ENCODE measurements at places on chromosomes 11 and 22. TPM values are rescaled to one million over a fixed set of nuclear protein-coding genes. Genes with fewer than 3 reads are reported as not detected.
A peak's percentile ranks its signal among the peaks of the same experiment; 100 is the strongest.

Gene LINC01488
- total RNA-seq: not detected

- DNase-seq: no peak
These were observed 203.6 kb upstream of the CHORDC1 start for GRCh38 chr11:90426442-90426841.

DNA sequence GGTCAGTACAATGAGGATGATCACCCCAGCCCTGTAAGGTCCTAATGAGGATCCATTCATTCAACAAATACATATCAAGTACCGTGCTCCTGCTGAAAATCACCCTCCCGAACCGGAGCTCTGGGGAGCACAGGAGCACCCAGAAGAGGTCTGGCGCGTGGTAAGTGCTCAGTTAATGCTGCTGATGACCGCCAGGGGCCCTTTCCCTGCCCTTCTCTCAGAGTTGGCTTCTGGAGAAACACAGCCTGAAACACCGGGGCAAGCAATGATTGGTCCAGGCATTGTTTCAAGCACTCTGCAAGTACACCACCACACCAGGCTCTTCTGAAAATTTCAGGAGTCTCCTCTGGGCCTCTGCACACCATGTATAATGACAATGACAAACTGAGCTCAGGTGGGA is 3.8 kb upstream of the CCDC86 start:
- no peak for DNase-seq

GRCh38 chr22:49655168-49655812 is 172.4 kb downstream of the BRD1 start:
- no peak for DNase-seq

DNA sequence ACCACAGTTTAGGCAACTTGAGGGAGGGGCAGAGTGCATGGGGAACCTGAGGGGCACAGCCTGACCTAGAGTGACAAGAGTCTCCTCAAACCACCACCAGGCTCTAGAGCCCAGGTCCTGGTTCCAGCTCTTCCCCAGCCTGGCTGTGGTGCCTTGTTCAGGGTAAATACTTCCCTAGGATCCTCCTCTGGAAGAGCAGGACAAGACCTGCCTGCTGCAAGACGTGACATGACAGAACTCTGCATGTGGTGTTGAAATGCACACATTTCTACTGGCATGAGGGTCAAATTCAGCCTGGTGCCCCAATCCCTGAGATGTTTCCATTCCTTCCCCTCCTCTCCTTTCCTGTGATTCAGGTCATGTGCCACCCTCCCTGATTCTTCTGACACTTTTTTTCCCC is 3.3 kb downstream of the SEC14L2 start:
- no peak for DNase-seq

DNA sequence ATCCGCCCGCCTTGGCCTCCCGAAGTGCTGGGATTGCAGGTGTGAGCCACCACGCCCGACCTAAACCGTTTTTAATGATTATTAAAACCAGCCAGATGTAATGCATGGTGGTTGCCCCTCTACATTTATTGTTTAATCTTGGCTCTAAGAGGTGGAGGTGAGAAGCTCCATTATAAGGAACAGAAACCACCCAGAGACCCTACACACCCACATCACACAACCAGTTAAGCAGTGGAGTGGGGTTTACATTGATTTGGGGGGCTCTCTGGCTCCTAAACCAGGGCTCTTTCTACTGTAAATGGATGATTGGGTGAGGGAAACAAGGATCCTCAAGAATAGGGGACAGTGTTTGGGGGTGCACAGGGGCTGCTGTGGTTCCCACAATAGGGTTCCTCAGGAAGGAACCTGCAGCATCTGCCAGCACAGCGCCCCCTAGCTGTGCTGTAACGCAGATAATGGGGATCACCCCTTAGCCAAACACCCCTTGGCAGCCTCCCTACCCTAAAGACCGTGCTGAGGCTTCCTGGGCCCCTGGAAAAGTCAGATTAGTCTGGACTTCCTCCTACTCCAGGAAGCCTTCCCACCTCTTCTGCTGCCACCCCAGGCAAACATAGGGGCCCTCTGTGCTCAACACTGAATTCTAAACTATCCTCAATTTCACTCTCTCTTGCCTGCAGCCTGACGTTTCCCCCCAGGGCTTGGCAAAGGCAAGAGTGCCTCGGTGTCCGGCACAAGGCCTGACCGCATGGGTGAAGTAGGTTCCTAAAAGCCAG is 2.4 kb downstream of the MPST start:
- DNase-seq: no peak

DNA sequence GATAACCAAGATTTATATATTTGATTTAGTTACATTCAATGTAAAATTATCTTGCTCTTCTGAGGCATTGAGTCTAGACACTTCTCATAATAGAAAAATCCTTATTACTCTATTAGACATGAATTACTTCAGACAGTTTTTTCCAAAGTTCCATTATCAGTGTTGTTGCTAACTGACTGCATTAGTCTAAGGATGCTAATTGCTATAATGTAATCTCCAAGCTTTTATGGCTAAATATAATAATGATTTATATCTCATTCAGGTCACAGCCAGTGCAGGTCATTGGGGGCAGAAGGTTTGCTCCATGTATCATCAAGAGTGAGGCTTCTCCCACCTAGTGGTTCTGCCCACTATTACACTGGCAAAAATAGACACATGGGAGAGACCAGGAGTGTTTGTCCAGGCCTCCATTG is 377.2 kb upstream of the DDI1 start:
- DNase-seq: no peak

Gene PYGM
- total RNA-seq: 45.7 TPM

Gene MOGAT2
- 9.6 TPM for total RNA-seq

GRCh38 chr11:36469881-36470802 is 39.9 kb downstream of the TRAF6 start:
- DNase-seq: peak; percentile 45

DNA sequence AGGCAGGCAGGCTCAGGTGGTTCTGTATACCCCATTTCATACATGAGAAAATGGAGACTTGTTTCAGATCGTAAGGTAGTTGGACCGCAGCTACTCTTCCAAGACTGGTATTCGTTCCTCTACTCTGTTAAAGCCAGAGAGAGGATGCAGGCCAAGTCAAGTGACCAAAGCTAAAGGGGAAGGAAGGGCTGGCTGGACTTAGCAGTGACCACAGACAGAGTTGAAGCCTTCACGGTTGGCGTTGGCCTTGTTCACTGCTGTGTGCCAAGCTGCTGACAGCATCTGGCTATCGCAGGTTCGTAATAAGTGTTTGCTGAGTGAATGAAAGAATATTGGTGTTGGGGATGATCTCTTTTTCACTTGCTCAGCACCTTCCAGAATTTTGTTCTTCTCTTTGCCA is 64.2 kb downstream of the PTPRJ start:
- DNase-seq: no peak

DNA sequence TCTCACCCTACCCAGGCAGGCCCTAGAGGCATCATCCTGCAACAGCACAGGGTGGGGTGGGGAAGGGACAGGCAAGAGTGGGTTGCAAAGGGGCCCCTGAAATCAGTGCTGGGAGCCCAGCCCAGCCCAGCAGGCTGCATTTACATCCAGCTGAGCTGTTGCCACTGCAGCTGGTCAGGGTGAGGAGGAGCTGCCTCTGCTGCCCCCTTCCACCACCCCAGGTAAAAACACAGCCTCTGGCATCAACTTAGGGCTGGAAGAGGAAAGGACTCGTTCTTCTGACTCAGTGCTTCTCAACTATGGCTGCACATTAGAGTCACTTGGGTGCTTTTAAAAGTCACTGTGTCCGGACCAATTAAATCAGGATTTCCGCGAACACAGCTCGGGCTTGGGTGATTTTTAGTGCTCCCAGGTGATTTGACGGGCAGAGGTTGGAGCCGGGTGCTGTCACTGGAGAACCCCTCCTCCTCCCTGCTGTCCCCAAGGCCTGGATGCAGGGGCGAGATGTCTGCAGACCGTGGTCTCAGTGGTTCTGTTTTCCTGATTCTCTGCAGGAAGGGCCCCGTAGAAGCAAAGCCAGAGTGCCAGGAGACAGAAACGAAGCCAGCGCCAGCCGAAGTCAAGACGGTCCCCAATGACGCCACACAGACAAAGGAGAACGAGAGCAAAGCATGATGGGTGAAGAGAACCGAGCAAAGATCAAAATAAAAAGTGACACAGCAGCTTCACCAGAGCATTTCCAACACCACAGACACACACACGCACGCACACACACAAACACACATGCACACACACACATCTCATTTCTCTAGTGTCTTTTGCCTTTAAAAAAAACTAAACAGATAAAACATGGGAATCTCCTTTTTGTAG is 39.4 kb upstream of the TTC12 start:
- no peak for DNase-seq

- peak; percentile 45 for DNase-seq
These were observed 45.6 kb downstream of the BCR start for GRCh38 chr22:23225724-23226496.

- no peak for DNase-seq
These were observed 1045.9 kb upstream of the RAG2 start for GRCh38 chr11:37643968-37644367.

Gene MUC15
- total RNA-seq: 19.5 TPM

Gene VPS26B
- total RNA-seq: 33.2 TPM

GRCh38 chr11:68206211-68206610 is 6.9 kb downstream of the KMT5B start:
- no peak for DNase-seq

- DNase-seq: no peak
These were observed 35.4 kb upstream of the NFRKB start for GRCh38 chr11:129930743-129931142.

Gene CASTOR1
- total RNA-seq: 5.2 TPM

GRCh38 chr11:62857541-62857982 is 18.2 kb upstream of the WDR74 start:
- DNase-seq: no peak

Gene DPP3
- total RNA-seq: 16.0 TPM

GRCh38 chr11:97201743-97202612 is 812.2 kb downstream of the JRKL start:
- no peak for DNase-seq

GRCh38 chr22:40618400-40618799 is 18.1 kb downstream of the MRTFA start:
- no peak for DNase-seq

DNA sequence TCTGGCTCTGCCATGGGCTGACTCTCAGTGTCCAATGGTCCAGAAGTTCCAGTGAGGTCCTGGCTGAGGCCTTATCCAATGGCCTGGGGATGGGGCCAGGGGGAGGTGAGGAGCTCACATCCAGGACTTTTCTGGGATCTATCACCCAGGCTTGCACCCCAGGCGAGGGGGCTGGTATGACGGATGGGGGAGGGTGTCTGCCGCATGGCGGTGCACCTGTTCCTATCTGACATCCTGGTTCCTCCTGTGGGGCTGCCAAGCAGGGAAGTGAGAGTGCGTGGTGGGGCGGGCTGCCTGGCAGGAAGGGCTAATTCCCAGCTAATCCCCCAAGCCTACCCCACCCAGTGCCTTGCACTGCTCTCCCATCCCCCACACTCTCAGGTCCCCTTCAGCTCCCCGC is 102.1 kb downstream of the NECTIN1 start:
- DNase-seq: no peak
